Small intestine (tissue), 16 donors: ENCODE measurements at places on chromosomes 11 and 22.

DNA sequence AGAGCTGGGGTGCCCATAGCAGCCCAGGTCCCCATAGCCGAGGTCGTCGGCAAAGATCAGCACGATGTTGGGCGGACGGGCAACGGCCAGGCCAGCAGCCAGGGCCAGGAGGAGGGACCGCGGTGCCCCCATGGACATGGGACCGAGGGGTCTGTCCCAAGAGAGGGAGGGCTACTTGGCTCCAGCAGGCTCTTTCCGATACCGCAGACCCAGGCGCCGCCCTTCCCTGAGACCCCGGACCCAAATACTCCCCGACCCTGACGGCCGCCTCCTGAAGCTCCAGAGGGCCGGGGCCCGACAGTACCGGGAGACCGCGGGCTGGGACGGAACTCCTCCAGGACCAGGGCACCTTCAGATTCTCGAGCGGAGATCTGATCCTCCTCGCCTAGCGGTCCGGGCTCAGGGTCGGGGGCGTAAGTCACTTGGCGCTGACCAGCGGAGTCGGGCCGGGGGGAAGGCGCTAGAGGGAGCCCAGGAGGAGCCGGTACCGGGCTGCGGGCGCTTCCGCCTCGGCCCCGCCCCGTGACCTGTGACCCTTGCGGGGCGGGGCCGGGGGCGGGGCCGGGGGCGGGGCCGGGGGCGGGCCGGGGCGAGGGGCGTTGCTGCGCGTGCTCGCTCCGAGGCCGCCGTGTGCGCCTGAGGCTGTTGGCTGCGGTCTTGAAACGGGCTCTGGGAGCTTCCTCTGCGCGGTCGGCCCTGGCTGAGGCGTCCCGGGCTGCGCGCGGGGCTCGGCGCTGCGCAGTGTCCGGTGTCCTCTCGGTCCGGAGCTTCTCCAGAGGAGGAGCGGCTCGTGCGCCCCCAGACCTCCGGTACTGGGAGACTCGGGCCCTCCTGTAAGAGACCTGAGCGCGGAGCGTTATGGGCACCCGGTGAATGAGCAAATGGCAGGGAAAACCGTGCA is at the start of gene ARSA:
TSS of gene ARSA (minus strand) at position 511 of the 901 bp plus-strand sequence. CDS start at position 138, 373 bp downstream.
- no peaks in the 10 kb centered on the region for H3K27me3 ChIP-seq
- peak within 1 kb of the TSS; percentile 73 for H3K27ac ChIP-seq
- peak within 1 kb of the TSS; percentile 68 for H3K4me3 ChIP-seq
- peaks cover 14% of the 10 kb centered on the region for H3K36me3 ChIP-seq
- peaks cover 10% of the 10 kb centered on the region for H3K4me1 ChIP-seq
- DNase-seq = peak; percentile 90

DNA sequence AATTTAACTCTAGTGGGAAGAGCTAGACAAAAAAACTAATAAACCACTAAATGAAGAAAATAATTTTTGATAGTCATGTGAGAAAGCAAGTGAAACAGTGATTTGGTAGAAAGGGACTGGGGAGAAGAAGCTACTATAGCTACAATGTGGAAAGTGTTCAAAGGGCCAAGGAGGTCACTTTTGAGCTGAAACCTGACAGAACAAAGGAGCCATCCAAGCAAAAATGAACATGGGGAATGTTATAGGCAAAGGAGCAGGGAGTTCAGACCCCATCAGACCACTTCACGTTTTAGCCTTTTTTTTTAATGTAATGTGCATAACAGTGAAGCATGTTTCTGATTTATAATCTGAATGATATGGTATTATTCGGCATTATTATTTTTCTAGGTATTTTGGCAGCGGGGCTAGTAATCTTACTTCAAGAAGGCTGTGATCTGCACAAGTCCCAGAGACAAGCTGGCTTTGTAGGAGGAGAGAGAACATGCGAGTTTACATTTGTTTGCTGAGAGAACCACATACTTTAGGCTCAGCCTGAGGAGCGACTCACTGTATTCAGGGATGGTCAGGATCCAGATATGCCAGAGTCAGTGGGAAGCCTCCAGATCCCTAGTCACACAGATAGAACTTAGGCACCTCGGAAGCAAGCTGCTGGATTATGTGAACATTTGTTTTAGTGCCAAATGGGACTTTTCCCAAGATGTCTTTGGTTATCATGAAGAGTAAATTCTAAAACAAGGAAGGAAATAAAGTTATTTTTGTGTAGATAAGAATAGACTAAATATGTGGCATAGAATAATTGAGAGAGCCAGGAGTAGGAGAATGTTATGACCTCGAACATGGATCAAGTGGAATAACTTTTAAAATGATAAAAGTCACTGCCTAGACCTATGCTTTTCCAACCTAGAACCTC is 118.6 kb downstream of the TRIM44 start:
- H3K4me1 ChIP-seq = no peaks in the 10 kb centered on the region
- H3K4me3 ChIP-seq = no peak overlapping the region
- no peak overlapping the region for H3K27ac ChIP-seq
- DNase-seq = no peak

- no peak overlapping the region for H3K4me3 ChIP-seq
- H3K36me3 ChIP-seq = no peaks in the 10 kb centered on the region
- no peaks in the 10 kb centered on the region for H3K4me1 ChIP-seq
- no peak overlapping the region for H3K27ac ChIP-seq
- DNase-seq = no peak
- no peaks in the 10 kb centered on the region for H3K27me3 ChIP-seq
Measured at GRCh38 chr11:116388146-116388545, 384.6 kb downstream of the BUD13 start.

DNA sequence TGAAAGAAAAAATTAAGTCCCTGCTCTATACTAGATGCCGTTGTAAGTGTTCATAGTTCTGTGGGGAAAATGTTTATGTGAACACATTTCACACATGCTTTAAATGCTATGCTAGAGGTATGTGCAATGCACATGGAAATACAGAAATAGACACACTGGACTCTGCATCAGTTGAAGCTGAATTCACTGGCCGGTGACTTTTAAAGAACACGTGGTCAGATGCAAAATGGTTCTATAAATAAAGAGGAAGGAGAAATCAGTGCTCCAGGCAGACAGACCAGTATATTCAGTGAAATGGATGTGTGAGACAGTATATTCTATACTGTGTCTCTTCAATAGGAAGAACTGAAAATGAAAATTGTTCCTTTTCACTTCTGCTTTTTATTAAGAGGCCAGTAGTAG is 29.9 kb downstream of the TRPC6 start:
- no peak overlapping the region for H3K4me3 ChIP-seq
- H3K4me1 ChIP-seq = no peaks in the 10 kb centered on the region
- no peak for DNase-seq
- no peaks in the 10 kb centered on the region for H3K27me3 ChIP-seq

GRCh38 chr11:17256512-17256911 is 20.0 kb upstream of the NUCB2 start:
- H3K4me1 ChIP-seq = no peaks in the 10 kb centered on the region
- H3K4me3 ChIP-seq = no peak overlapping the region
- no peak for DNase-seq
- no peak overlapping the region for H3K27ac ChIP-seq

GRCh38 chr11:66844496-66845142 is 1.4 kb downstream of the RCE1 start:
- no peak overlapping the region for H3K4me3 ChIP-seq
- H3K4me1 ChIP-seq = peaks cover 11% of the 10 kb centered on the region
- no peaks in the 10 kb centered on the region for H3K36me3 ChIP-seq
- no peaks in the 10 kb centered on the region for H3K27me3 ChIP-seq
- H3K27ac ChIP-seq = no peak overlapping the region

DNA sequence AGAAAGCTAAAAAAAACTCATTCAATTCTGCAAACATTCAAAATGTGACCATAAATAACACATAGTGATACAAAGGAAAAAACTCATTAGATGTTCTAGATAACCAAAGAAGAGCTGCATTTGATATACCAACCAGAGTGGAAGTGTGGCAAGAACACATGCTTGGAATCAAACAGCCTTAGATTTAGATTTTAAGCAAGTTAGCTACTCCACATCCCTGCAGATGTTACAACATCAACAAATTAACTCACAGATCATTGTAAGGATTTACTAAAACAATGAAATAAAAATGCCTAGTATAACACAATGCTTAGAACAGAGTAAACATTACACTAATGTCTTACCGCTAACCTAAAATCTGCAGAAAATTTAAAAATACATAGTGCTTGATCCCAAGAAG is 114.0 kb upstream of the AKIP1 start:
- peaks cover 8% of the 10 kb centered on the region for H3K36me3 ChIP-seq
- H3K27me3 ChIP-seq = no peaks in the 10 kb centered on the region
- H3K4me3 ChIP-seq = no peak overlapping the region
- H3K4me1 ChIP-seq = peaks cover 18% of the 10 kb centered on the region

- DNase-seq = no peak
- H3K27me3 ChIP-seq = no peaks in the 10 kb centered on the region
- no peaks in the 10 kb centered on the region for H3K4me1 ChIP-seq
- H3K27ac ChIP-seq = no peak overlapping the region
- no peaks in the 10 kb centered on the region for H3K36me3 ChIP-seq
Measured at GRCh38 chr11:128389461-128389976, 197.8 kb downstream of the ETS1 start.

- DNase-seq = no peak
- peaks cover 18% of the 10 kb centered on the region for H3K36me3 ChIP-seq
- no peaks in the 10 kb centered on the region for H3K27me3 ChIP-seq
Measured at GRCh38 chr11:43459246-43459645, 100.5 kb downstream of the TTC17 start.

GRCh38 chr11:116696381-116696941 is 76.3 kb downstream of the BUD13 start:
- no peaks in the 10 kb centered on the region for H3K4me1 ChIP-seq
- H3K27me3 ChIP-seq = no peaks in the 10 kb centered on the region
- DNase-seq = no peak
- H3K27ac ChIP-seq = no peak overlapping the region
